Kidney epithelial cell (primary cell): ENCODE measurements at places on chromosomes 2 and 18. TPM values are rescaled to one million over a fixed set of nuclear protein-coding genes. Genes with fewer than 3 reads are reported as not detected.

- DNase-seq: no peak
Observed at GRCh38 chr2:231182513-231182899, 15.9 kb upstream of the ARMC9 start.

DOCK10 gene
- total RNA-seq: 1.2 and 5.0 TPM in 2 replicates

DNA sequence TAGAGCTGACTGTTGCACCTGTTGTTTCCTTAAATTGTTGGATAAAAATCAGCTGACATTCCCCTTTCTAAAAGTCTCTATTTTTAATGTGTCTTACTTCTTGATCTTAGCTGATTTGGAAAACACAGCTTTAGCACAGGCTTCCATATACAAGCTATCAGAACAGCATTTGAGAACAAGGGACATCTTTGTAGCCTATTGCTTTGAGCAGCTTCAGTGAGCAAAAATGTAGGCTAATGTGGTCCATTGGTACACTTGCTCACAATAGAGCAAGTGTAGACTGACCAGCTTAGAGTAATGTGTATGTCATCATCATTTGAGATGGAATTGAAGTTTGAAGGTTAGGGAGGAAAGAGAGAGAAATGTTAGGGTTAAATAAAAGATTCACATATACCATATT, 7.0 kb downstream of the INPP1 start:
- no peak for DNase-seq

GRCh38 chr2:181853696-181854095, 37.8 kb upstream of the ITPRID2 start:
- DNase-seq: no peak

- DNase-seq: no peak
Observed at GRCh38 chr2:240111253-240111652, 24.9 kb downstream of the COPS9 start.

LRATD1 gene
- 11.4 and 11.6 TPM in 2 replicates for total RNA-seq

DNA sequence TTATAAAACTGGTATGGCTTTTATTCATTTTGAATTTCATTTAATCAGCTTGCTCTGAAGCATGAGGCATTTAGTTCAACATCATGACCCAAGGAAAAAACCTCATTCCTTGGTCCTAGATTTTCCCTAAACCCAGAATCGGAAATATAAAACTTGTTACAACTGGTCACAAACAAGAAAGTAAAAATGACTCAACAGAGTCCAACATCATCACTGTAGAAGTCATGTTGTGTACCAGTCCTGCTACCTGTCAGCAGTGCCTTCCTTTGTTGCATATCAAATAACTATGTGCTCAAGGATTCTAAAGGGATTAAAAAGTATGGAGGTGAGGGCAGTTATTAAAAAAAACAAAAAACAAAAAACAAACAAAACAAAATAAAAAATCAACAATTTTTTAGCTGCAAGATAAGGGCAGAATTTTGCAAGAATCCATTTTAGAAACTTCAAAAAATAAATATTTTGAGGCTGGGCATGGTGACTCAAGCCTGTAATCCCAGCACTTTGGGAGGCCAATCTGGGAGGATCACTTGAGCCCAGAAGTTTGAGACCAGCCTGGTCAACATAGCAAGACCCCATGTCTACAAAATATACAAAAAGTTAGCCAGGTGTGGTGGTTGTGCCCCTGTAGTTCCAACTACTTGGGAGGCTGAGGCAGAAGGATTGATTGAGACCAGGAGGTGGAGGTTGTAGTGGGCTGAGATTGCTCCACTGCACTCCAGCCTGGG, 18.4 kb downstream of the NCKAP1 start:
- DNase-seq: no peak

FAM237A gene
- total RNA-seq: not detected in 2 replicates

CCDC178 gene
- total RNA-seq: 0.08 TPM in 1 of 2 replicates, not detected in the other
